ENCODE measurements at places on chromosomes 13 and 19.

- DNase-seq: no peak
Observed at GRCh38 chr13:21228738-21229137, 52.3 kb downstream of the MRPL57 start.

GRCh38 chr13:44868397-44868796 lies 120.9 kb downstream of the NUFIP1 start:
- no peak for DNase-seq

DNA sequence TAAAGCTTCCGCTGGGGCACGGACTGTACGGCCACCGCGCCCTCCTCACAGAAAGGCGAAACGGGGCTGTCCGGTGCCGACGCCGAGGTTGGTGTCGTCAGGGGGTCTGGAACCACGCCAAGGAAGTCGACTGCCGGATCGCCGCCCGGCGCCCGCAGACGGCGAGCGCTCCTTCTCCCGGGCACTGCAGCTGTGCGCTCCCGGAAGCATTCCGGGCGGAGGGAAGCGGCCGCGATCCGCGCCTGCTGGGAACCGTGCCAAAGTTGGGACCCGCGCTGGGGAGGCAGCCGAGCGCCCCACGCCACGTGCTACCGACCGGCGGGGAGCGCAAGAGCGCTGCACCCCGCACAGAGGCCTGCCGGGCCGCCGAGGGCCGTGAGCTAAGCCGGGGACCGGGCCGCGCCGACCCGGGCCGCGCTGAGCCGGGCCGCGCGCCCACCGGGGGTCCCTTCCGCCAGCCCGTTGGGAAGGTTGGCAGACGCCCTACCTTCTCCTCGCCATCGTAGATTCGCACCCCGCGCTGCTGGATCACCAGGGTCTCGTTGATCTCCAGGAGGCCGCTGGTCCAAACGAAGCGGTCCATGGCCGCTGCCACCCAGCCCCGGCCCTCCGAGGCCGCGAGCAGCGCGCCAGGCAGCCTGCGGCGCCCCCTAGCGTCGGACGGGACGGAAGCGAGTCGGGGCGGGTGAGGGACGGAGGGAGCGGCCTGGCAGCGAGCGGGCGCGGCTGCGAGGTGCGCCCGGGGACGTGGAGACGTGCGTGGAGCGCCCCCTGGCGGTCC lies at the start of gene VPS36:
Gene VPS36 (minus strand): TSS at position 623 of the 781 bp plus-strand sequence. CDS start 40 bp downstream, at position 583.
- peak; percentile 97 for DNase-seq

GRCh38 chr13:20924758-20925394 lies 22.3 kb upstream of the XPO4 start:
- DNase-seq: peak; percentile 93

- DNase-seq: no peak
Observed at GRCh38 chr13:90519157-90519556, 828.3 kb upstream of the MIR17HG start.

GRCh38 chr13:30121666-30122065 lies 185.7 kb downstream of the KATNAL1 start:
- no peak for DNase-seq

DNA sequence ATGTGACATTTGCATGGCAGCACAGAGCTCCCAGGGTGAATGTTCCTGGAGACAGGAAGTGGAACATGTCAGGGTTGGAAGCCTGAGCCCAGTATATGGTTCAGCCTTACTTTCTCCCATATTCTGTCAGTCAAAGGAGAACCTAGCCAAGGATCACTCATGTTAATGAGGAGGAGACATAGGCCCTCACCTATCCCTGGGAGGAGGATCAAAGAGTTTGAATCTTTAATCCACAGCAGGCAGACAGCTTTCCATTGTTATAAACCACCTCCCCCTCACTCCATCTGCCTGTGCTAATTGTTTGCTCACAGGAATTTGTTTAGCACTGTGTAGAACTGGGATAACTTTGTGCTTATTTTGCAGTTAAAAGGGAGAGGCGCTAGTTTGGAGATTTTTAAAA lies 1069.1 kb downstream of the EFNB2 start:
- DNase-seq: no peak

DNA sequence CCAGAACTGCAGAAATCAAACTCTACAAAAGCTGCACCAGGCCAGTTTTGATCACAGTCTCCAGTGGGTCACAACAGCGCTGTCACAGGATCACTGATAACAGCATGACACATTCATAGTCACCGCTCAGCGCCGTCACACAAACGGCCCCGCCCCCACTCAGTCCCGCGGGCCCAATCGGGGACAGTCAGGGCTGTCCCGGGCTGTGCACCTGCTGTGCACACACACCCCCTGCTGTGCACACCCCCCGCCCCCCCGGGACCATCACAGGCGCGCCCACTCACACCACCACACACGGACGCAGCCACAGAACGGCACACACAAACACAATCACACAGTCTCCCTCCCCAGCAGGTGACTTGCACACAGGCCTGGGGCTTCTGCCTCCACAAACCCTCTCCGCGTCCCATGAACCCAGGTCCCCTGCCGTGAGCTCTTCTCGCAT lies 435 bp upstream of the ZNF382 start:
- DNase-seq: peak; percentile 65

DNA sequence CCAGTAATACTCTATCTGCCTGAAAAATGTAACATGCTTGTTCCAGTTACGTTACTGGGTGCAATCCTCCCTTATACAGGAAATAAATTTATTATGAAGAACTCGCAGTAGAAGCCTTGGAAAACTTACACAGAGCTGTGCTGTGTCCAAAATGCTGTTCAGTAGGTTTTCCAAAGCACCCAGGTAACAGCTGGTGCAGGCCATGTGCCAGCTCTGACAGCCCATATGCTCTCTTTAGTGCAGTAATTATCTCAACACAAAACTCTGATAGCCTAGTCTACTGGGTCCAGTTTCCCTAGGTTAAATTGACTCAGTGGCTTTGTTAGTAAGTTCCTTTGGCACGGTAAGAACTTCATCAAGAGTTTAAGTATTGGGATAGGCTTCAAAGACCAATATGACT lies 120.7 kb upstream of the OBI1 start:
- no peak for DNase-seq

DNA sequence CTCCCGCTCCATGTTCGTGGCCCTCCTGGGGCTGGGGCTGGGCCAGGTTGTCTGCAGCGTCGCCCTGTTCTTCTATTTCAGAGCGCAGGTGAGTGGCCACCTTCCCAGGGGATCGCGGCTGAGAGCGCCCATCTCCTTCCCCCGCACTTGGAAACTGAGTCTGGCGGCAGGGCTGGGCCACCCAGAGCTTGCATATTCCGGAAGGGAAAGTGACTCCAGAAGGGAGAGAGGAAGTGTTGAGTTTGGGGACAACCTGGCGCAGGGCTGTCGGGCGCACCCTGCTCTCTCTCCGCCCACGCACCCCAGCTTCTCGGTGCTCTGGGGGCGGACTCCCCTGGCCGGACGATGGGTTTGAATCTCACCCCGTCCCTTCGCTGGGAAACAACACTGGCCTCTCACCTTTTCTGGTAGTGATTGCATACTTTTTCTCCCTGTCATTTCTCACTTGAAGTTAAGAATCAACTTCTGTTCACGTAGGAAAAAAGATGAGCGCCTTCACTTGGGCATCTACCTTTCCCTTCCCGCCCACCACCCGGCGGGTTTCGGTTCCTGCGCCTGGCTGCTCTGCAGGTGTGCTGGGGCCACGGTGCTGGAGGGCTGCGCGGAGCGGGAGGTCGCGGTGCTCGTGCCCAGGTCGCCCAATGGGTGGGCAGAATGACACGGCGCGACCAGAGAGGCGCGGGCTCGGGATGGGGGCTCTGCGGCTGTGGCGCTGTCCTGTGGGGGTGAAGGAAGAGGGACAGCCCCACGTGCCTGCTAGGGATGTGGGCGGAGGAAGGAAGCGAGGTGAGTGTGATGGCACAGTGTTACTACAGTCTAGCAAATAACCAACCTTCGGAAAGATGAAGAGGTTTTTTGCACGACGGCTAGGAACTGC lies 721 bp downstream of the TNFSF11 start:
- no peak for DNase-seq

GRCh38 chr19:41528106-41528505 lies 47.9 kb upstream of the CEACAM21 start:
- DNase-seq: peak; percentile 15

DNA sequence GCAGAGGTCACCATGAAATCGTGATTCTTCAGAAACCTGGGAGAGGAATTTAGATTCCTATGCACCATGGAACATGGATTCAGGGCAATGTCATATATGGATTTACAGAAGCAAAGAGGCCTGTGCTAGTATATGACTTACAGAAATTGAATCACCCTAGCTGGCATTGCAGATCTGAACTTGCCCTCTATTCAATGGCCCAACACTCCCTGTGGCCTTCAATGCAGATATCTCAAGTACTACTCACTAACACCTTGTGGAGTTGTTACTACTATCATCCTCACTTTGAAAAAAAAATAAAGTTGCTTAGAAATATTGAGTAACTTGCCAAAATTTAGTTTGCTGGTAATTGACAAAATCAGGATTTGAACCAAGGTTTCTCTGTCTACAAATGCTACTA lies 305.4 kb upstream of the SLITRK1 start:
- no peak for DNase-seq

DNA sequence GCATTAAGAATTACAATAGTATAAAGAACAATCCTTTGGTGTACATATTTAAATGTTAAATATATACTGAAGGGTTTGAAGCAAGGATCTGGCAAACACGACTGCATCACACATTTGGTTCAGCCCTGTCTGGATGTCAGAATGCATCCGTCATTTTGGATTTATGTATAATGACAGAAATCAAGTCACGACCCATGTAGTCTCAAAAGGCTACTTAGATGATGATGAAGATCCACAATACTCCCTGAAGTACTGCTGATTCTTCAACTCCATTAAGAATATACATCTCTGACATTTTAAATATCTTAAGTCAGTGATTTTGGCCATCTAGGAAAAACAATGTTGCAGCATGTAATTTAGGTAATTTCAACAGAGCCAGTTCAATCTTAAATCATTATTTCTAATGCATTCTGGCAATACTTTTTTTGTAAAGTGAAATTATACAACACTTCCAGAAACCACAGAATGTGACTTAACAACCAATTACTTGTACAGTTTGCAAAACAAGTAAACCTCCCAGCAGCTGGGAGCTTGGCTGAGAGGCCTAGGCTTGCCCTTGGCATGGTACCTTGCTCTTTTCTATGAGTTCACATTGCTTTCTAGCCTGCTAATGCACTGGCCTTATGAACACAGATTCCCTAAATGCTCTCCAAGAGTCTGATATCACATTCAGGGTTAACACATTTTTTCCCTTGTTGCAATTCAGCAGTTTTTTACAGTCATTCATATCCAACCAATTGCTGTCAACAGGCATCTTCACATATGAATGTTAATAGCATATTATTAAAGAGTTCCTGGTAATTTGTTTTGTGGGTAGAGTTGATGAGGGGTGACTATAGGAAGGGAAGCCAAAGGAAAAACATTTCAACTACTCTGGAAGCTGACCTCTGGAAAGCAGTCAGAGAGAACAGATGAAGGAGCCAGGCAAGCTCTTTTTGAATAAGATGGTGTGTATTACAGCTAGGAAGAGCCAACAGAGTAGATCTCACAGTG lies 175.2 kb downstream of the ENOX1 start:
- DNase-seq: no peak

GRCh38 chr19:19489804-19490204 lies 25.5 kb downstream of the TSSK6 start:
- DNase-seq: no peak

GRCh38 chr19:33811246-33811645 lies 14.6 kb downstream of the KCTD15 start:
- DNase-seq: no peak

- no peak for DNase-seq
Observed at GRCh38 chr19:1734321-1734966, 18.9 kb upstream of the ONECUT3 start.

DNA sequence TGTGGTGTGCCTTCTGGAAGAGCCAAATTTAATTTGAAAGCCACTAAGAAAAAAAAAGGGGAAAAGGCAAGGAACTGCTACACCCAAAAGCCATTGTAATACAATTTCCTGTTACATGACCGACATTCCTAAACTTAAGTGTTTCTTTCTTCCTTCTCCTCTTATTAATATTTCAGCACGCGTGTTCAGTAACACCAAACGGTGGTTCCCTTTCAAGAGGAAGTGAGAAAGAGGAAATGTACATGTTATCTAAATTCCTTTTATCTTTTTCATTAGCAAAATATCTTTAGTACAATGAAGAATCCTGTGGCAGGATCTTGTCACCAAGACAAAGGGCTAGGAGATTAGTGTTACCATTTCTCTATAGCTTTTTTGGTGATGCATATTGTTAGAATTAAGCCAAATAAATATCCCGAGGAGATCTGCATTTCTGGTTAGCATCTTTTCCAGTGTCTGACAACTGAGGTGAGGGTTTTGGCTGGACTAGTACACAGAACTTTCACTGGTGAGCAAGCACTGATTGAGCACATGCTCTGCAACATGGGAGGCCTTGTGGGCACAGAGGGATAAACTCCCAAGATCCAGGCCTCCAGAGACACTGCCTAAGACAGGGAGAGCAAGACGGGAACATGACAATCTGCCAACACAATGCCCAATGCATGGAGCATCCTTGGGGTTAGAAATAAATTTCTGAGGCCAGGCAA lies 22.1 kb downstream of the LATS2 start:
- DNase-seq: peak; percentile 60

GRCh38 chr13:44929692-44930091 lies 59.6 kb downstream of the NUFIP1 start:
- no peak for DNase-seq

- no peak for DNase-seq
Observed at GRCh38 chr13:75312884-75313520, 169.0 kb downstream of the TBC1D4 start.

DNA sequence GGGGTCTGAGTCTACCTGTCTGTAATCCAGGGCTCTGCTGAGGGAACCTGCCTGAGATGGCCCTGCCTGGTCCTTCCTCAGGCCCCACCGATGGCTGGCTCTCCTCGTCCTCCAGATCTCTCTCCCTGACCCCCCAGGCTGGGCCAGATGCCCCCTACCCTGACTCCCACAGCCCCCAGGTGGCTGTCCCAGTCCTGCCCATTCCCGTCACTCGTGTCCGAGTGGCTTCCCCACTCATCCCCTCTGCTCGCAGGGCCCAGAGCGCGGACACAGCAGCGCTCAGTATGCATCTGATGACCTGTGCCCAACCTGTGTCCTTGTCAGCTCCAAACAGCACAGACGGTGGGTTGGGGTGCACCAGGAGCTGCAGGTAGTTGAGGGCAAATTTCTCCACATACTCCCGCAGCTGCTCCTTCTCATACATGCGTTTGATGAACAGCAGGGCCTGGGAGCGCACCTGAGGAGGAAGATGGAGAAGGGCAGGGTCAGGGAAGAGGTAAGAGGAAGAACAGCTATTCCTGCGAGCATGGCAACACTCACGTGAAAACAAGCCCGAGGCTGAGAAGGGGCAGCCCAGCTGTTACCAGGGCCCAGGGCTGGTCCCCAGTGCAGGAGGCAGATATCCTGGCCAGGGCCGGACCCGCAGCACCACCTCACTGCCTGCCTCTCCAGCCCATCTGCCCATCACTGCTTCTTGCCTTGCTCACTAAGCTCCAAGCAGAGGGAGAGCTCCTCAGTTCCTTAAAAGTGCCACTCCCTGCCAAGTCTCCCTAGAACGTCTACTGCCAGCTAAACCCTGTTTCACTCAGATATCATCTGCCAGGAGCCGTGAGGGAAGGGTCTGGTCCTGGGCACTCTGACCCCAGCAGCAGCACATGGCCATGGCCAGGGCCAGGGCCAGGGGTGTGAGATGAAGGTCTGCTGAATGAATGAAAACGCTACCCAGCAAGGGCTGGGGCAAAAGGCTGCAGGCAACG lies 11.1 kb upstream of the RSPH6A start:
- no peak for DNase-seq

All from dermis blood vessel endothelial cell (primary cell).